ENCODE measurements at places on chromosomes 12 and 14.

- DNase-seq = no peak
Observed at GRCh38 chr14:104749111-104749649, 3.8 kb upstream of the SIVA1 start.

- no peak for DNase-seq
Observed at GRCh38 chr12:130031571-130032189, 127.9 kb upstream of the TMEM132D start.

GRCh38 chr12:106582641-106583230 lies at the start of gene RFX4:
Gene RFX4 (plus strand): TSS chr12:106583004. CDS start chr12:106583321, 317 bp downstream.
- DNase-seq = no peak

DNA sequence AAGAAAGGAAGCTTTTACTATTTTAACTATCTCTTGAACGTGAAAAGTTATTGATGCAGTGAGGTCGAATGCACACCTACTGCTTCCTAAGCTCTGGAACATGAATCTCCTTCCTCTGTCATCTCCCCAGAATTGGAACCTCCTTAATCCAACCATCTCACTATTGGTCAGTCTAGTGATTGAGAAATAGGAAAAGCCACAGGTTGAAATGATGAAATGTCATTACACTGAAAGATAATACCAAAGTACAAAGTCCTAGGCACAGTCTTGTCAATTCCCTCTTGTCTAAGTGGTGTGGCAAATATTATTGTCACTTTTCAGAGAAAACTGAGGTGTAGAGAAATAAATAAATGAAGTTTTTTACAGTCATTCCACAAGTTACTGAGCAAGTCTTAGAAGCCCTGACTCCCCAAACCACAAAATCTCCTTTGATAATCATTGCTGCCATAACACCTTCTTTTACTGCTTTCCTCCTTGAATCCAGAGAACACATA lies 19.5 kb upstream of the HIGD1C start:
- DNase-seq = no peak

DNA sequence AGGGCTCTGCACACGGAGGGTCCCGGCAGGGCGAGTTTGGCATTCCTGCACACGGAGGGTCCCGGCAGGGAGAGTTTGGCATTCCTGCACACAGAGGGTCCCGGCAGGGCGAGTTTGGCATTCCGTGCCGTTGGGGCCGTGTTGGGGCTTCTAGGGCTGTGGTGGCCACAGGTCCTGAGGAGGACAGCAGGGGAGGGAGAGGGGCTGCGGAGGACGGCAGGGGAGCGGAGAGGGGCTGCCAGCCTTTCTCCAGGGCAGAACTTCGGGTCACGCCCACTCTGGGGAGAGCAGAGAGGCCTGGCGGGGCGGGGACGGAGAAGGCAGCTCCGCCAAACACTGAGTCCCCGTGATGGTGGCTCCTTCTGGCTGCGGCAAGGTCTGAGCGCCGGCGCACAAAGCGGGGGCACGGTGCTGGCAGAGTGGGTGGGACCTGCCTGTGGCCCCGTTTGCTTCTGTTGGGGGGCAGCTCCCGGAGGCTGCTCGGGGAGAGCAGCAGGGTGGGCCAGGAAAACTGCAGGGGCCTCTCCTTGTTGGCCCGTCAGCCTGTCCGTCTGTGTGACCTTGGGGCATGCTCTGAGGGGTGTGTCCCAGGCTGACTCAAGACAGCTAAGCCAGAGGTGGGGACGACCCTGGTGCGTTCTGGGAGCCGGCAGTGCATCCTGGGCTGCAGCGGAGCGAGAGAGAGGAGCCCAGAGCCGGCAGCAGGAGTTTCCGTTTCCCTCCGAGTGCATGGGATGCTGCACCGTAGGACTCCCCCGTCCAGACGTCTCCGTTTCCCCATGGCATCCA lies 60.2 kb downstream of the LRCOL1 start:
- DNase-seq = no peak

All from GDM1 (cell line).